NCI-H510A (cell line): ENCODE measurements at places on chromosomes 1 and 21.

- DNase-seq: no peak
Measured at GRCh38 chr1:246550402-246550801, 15.7 kb downstream of the TFB2M start.

DNA sequence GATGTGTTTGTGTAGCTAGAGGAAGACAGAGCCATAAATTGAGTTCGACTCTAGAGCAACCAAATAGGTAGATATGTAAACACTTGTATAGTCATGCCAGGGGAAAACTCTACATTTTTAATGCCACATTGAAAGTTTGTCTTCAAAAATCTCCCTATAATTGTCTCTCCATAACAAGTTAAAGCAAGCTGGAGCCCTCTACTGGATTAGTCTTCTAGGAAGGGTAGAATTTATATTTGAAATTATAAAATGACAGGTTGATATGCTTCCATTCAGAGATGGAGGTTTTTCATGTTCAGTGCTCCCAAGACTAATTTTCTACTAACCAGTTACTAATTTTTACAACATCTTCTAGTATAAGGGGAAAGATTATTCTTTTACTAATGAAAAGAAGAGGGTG lies 13.1 kb upstream of the COL24A1 start:
- no peak for DNase-seq

DNA sequence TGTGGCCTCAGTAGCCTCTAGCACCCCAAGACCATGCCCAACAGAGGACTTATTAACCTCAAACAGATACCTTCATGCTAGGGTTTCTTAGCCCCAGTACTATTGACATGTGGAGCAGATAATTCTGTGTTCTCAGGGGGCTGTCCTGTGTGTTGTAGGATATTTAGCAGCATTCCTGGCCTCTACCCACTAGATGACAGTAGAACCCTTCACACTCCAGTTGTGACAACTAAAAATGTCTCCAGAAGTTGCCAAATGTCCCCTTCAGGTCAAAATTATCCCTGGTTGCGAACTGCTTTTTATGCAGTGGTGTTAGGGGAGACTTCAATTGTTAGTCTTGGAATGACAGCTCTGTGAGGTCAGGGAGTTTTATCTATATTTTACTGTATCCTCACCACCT lies 8.1 kb downstream of the KAZN start:
- no peak for DNase-seq

DNA sequence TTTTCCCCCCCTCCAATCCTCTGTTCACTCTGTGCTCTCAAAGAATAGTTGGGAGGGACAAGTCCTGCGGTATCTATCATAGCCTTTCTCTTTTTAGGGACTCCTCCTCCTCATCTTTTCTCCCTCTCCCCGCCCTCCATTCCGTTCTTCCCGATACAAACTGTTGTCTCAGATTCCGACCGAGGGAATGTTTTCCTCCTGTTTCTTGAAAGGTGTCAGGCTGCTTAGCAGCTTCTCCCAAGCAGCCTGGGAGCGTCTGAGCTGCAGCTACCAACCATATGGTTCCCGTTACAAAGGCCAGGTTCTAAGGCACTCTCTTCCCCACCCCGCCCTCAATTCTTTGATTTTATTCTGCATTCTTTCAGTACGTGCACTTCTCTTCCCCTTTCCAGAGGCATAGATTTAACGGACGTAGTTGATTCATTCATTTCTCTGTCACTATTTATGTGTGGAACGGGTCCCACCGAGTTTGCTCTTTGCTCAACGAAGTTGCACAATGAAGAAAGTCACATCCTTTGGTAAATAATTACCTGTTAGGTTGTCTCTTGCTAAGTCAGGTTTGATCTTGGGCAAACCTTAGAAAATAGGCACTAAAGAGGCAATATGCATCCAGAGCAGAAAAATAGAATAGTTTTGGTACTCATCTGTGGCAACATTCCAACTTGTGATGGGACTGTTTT lies 2.8 kb downstream of the ADGRL2 start:
- DNase-seq: no peak

DNA sequence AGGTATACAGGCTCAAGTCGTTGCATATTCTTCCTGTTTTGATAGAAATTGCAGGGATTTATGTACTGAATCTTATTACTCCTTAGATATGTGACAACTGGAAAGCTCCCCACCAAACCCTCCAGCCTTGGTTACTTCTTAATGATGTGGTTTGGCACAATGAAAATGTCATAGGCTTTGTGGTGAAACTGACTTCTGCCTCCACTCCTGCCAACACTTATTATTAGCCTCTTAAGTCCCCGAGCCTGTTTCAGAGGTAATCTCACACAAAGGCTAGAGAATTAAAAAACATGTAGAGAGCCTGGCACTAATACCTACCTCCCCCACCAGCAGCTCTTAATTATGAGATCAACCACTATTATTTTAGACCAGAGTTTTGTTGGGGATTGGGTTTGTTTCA lies 4.2 kb downstream of the COX20 start:
- no peak for DNase-seq

GRCh38 chr1:25924454-25924853 lies 18.2 kb upstream of the STMN1 start:
- no peak for DNase-seq
